ENCODE measurements at places on chromosomes 4 and X. TPM values are rescaled to one million over a fixed set of nuclear protein-coding genes. Genes with fewer than 3 reads are reported as not detected.
A peak's percentile ranks its signal among the peaks of the same experiment; 100 is the strongest.

MEPE gene
- total RNA-seq, result not detected

SLC6A14 gene
- total RNA-seq, result not detected

CRMP1 gene
- total RNA-seq, result not detected

FABP2 gene
- not detected for total RNA-seq

DNA sequence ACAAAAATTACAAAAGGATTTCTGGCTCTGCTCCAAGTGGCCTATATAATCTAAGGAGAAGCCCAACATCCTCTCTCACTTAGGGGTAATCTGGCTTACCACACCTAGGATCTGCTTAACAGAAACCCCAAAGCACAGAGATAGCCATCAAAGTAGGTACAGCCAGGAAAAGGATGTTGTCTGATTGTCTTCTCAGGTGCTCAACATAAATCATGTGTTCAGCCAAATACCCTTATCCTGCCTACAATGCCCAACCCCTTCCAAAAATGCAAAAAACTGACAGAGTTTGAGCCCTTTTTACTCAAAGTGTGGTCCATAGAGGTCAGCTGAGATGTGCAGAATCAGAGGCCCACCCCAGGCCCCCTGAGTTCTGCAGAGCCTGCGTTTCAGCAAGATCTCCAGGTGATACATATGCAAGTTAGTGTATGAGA is 53.9 kb downstream of the PPM1K start:
- H3K4me1 ChIP-seq, result peaks cover 14% of the 10 kb centered on the region
- DNase-seq, result no peak
- no peak overlapping the region for H3K27ac ChIP-seq
- H3K4me3 ChIP-seq, result peak overlapping the region; percentile 0
- H3K36me3 ChIP-seq, result no peaks in the 10 kb centered on the region

DNA sequence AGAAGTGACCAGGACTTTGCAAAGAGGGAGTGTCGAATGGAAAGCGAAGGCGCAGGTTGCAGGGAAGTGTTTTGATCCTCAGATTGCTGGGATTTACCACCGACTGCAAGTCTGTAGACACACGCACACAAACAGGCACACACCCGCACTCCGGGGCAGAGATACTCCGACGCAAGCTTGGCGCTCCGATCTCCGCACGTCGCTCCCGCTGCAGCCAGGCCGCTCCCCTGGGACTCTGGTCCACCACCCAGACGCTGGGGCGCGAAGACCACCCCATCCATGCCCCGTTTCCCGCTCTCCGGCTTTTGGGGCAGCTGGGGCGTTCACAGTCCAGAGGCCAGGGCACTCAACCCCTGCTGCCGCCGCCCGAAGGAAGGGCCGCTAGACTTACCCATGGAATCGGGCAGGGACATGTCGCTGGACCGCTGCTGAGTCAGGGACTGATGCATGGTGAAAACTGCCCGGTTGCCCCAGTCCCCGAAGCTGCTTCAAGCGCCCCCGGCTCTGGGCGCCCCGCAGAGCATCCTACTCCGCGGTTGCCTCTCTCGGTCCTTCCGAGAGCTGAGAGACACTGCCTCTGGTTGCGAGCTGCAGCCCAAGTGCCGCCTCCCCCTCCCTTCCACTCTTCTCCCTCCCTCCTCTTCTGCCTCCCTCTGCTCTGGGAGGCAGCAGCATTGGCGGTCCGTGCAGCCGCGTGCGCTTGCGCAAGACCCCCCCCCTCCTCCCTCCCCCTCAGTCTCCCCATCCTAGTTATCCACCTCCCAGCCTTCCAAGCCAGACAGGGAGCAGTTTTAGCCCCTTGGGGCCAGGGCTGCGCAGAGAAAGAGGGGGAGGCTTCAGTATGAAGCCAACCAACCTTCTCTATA is at the start of gene TMEM255A:
TMEM255A (minus strand) TSS at position 601 of the 866 bp plus-strand sequence; CDS start at position 449, 152 bp downstream.
- H3K4me1 ChIP-seq, result peaks cover 16% of the 10 kb centered on the region
- peak within 1 kb of the TSS; percentile 74 for H3K4me3 ChIP-seq
- peaks cover 68% of the 10 kb centered on the region for H3K27me3 ChIP-seq
- no peak within 1 kb of the TSS for H3K27ac ChIP-seq
- peak; percentile 59 for DNase-seq

DNA sequence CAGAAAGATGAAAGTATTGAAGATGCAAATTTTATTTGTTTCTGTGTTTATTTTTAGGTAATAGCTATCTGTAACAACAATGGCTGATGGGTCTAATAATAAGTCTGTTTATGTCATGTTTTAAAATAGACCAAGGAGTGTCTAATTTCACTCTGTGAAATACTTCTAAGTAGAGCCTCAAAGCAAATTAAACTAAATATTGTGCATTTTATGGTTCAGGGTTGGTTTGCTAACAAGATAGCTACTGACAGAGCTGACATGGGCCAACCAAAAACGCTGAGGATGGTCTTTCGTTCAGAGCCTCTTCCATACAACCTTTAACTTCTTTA is 437.6 kb upstream of the CTSO start:
- H3K36me3 ChIP-seq, result no peaks in the 10 kb centered on the region
- H3K4me3 ChIP-seq, result no peak overlapping the region
- H3K4me1 ChIP-seq, result no peaks in the 10 kb centered on the region
- H3K27ac ChIP-seq, result no peak overlapping the region
- H3K27me3 ChIP-seq, result no peaks in the 10 kb centered on the region
- DNase-seq, result no peak

DNA sequence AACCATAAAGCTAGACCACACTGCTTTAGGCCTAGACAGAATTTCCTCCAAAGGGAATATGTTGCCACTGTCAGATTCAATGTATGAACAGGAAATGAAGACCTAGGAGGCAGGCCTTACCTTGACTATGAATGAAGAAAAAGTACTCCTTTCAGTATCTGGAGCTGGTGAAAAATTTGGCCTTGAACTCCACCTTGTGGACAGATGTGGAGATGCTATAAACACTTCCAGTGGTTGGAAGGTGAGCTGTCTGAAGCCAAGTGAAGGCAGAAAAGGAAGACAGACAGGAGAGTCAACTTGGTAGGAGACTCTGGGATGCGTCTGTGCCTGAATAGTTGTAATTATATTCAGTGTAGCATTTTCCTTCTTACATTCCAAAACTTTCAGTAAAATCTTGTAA is 17.2 kb downstream of the SPIN3 start:
- H3K27me3 ChIP-seq, result no peaks in the 10 kb centered on the region
- H3K27ac ChIP-seq, result no peak overlapping the region
- no peak overlapping the region for H3K4me3 ChIP-seq
- DNase-seq, result peak; percentile 83
- H3K36me3 ChIP-seq, result peaks cover 10% of the 10 kb centered on the region
- H3K4me1 ChIP-seq, result peaks cover 2% of the 10 kb centered on the region

- no peak overlapping the region for H3K4me3 ChIP-seq
- peaks cover 6% of the 10 kb centered on the region for H3K27me3 ChIP-seq
- H3K4me1 ChIP-seq, result no peaks in the 10 kb centered on the region
- DNase-seq, result no peak
- H3K27ac ChIP-seq, result no peak overlapping the region
- no peaks in the 10 kb centered on the region for H3K36me3 ChIP-seq
These were observed 126.0 kb downstream of the EMCN start for GRCh38 chr4:100391863-100392262.

DNA sequence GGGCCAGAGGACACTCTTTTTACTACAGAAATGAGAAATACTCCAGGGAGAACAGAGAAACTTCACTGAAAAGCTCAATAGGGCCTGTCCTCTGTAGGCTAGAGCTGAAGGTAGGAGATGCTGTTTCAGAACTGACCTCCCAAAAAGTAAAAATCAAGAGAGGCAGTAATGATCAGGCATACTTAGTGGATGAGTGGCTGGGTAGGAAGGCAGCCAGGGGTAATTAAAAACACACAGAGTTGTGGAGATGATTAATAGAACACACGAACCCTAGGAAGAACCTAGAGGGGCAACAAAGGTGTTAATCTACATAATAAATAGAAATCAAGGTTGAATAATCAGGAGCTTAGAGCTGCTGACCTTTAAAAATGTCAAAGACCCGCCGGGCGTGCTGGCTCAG is 582.4 kb upstream of the ADGRL3 start:
- H3K27me3 ChIP-seq, result no peaks in the 10 kb centered on the region
- H3K27ac ChIP-seq, result no peak overlapping the region
- DNase-seq, result no peak
- no peaks in the 10 kb centered on the region for H3K4me1 ChIP-seq

DNA sequence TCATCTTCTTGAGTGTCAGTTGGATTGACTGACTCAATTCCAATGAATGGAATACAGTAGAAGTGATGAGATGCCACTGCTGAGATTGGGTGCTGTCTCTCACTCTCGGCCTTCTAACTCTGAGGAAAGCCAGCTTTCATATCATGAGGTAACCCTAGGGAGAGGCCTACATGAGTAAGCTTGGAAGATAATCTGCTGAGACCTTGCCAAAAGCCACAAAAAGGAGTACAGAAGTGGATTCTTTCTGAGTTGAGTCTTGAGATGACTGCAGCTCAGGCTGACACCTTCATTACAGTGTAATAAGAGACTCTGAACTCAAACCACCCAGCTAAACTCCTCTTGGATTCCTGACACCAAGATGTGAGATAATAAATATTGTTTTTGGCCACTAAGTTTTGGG is 537.4 kb upstream of the MAGEB18 start:
- no peak overlapping the region for H3K27ac ChIP-seq
- no peak for DNase-seq
- no peak overlapping the region for H3K4me3 ChIP-seq
- H3K4me1 ChIP-seq, result no peaks in the 10 kb centered on the region
- H3K36me3 ChIP-seq, result no peaks in the 10 kb centered on the region

GRCh38 chr4:155921597-155921996 is 18.1 kb downstream of the TDO2 start:
- no peak for DNase-seq
- H3K4me1 ChIP-seq, result no peaks in the 10 kb centered on the region

- H3K27me3 ChIP-seq, result no peaks in the 10 kb centered on the region
- no peak for DNase-seq
- no peaks in the 10 kb centered on the region for H3K36me3 ChIP-seq
- H3K27ac ChIP-seq, result no peak overlapping the region
- H3K4me3 ChIP-seq, result no peak overlapping the region
These were observed 72.9 kb downstream of the MED28 start for GRCh38 chr4:17687237-17687857.

- peaks cover 13% of the 10 kb centered on the region for H3K36me3 ChIP-seq
- peak; percentile 90 for DNase-seq
- peaks cover 42% of the 10 kb centered on the region for H3K27me3 ChIP-seq
- peak overlapping the region; percentile 54 for H3K4me3 ChIP-seq
- peak overlapping the region; percentile 89 for H3K27ac ChIP-seq
- peaks cover 20% of the 10 kb centered on the region for H3K4me1 ChIP-seq
These were observed 306.3 kb downstream of the ANK2 start for GRCh38 chr4:113355550-113356371.

All from activated CD4-positive, alpha-beta T cell treated with anti-CD3 and anti-CD28 coated beads, Interleukin-2, amount 10 ng/mL, durations not matched to agents 24 days and 14 days (primary cell).